ENCODE measurements at places on chromosomes 16 and 17. TPM values are rescaled to one million over a fixed set of nuclear protein-coding genes. Genes with fewer than 3 reads are reported as not detected.

The CHST5 gene
- not detected for total RNA-seq

The MCRIP2 gene
- total RNA-seq: 61.4 TPM

The KRTAP4-1 gene
- total RNA-seq: not detected

The INCA1 gene
- 1.6 TPM for total RNA-seq

The LIG3 gene
- 29.4 TPM for total RNA-seq

Measured in hepatocyte (in vitro differentiated cells).